ENCODE measurements at places on chromosomes 16 and 17.

DNA sequence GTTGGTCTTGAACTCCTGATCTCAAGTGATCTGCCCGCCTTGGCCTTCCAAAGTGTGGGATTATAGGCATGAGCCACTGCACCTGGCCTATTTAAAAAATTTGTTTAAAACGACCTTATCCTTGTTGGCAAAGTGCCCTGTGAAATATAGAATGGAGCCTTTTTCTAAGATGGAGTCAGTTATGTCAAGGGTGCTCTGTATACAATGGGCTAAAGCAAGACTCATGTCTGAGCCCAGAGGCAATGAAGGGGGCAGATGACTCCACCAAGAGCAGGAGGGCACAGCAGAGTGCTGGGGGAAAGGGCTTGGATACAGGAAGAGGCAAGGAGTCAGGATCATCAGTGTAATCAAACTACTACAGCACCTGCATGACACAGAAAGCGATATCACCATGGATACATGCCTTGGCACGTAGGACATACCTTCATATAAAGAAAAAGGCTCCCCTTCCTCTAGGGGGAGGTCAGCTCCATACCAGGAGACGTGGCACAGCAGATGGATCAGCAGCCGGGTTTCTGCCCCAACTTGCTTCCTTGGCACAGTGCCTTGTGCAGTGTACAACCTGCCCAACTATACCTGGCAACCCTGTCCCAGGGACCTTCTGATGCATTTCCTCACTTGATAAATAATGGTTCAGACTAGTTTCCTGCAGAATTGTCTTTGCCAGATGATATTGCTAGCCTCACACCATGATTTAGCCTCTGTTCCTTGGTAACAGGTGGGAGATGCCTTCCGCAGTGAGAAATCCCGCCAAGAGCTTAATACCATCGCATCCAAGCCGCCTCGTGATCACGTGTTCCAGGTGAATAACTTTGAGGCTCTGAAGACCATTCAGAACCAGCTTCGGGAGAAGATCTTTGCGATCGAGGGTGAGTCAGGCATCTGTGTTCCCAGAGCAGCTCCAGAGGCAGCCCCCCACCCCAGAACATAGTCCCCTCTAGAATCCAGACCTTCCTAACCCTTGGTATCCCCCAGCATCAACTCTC lies 15.3 kb downstream of the ITGAM start:
- no peak for DNase-seq

DNA sequence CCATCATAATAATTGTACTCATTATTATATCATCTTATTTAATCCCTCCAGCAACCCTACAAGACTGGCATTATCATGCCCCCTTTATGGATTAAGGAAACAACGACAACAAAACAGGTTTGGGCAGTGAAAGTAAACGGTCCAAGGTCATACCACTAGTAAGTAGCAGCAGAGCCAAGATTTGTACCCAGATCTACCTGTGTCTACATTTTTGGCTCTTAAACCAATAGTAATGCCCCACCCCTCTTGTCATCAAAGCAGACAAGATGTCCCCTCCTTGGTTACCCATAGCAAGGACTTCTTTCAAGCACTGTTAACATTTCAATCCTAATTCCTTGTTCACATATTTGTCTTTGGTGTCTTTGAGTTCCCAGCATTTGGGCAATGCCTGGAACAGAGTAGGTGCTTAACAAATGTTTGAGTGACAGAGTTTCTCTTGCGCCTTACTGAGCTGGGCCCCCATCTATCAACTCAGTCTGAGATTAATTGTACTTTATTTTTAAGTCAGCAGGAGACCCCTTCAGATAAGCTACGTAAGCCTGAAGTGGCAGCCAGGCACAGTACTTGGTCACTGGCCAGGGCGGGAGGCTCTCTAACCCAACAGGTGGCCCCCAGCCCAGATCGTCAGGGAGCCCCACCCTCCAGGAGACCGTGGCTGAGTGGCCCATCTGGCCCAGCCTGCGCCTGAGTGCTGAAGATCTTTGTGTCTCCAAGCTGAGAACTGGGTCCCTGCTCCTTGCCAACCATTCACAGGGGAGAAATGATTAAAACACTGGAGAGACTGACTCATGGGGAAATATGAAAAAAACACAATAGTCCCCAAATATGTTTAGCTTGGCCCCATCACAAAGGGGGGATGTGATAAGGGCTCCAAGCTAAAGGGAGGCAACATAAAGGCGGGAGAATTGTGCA lies 75.8 kb downstream of the AXIN2 start:
- no peak for DNase-seq

GRCh38 chr16:86034421-86034919 lies 135.5 kb downstream of the IRF8 start:
- DNase-seq = no peak

DNA sequence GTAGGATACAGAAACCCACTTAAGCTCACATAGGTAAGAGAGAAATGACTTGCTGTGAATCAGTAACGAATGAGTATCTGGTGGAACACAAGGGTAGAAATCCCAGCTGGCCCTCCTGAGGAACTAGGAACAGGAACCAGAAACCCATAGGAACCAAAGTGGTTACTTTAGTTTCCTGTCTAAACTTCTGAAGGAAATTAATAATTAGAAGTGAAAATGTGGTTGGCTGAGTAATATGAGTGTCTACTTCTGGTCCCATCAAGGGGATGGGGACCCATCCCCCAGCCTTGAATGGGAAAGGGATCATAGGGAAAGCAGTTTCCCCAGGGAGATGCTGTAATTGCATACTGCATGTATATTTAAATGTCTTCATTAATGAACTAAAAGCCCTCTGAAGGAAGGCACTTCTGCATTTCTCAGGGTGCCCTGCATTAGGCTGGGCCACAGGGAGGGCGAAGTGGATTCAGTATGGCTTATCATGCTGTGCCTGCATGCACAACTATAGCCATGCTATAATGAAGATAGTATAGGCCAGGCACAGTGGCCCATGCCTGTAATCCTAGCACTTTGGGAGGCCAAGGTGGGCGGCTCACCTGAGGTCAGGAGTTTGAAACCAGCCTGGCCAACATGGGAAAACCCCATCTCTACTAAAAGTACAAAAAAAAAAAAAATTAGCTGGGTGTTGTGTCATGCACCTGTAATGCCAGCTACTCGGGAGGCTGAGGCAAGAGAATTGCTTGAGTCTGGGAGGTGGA lies 45.6 kb downstream of the CYB5B start:
- DNase-seq = no peak

DNA sequence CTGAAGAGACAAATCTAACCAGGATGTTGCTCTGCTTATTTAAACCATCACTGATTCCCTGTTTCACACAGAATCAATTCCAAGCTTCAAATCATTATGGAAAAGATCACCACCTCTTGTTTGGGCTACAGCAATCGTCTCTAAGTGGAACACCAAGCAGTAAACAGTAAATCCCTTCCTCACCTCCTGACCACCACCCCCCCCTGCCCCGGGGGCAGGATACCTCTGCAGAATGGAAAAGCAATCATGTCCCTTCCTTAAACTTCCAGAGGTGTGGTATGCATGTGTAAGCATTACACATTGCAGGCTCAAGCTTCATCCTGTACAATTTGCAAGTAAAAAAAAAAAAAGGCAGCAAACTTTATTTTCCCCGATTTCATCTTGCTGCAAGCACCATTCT lies 373.8 kb downstream of the NPIPA8 start:
- no peak for DNase-seq

- DNase-seq = no peak
Measured at GRCh38 chr17:50881182-50881581, 15.0 kb upstream of the TOB1 start.

DNA sequence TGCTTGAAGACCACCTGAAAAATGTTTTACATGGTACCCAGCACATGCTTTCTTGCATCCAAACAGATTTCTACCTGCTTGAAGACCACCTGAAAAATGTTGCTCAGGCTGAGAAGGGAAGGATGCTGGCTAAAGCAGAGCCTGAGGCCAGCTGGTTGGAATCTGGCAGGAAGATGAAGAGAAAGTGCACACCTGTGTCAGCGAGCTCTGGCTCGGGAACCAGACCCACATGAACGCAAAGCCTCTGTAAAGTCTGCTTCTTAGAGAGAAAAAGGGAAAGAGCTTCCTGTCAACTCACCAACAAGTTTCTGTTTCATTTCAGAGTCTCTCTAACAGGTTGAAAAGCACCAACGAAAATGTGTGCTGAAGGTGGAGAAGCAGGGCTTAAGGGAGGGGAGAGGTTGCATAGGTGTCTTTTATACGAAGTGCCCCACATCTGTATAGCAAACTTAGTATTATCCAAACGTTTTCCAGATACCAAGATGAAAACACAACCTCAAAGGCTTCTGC lies 226.0 kb downstream of the TOX3 start:
- no peak for DNase-seq

DNA sequence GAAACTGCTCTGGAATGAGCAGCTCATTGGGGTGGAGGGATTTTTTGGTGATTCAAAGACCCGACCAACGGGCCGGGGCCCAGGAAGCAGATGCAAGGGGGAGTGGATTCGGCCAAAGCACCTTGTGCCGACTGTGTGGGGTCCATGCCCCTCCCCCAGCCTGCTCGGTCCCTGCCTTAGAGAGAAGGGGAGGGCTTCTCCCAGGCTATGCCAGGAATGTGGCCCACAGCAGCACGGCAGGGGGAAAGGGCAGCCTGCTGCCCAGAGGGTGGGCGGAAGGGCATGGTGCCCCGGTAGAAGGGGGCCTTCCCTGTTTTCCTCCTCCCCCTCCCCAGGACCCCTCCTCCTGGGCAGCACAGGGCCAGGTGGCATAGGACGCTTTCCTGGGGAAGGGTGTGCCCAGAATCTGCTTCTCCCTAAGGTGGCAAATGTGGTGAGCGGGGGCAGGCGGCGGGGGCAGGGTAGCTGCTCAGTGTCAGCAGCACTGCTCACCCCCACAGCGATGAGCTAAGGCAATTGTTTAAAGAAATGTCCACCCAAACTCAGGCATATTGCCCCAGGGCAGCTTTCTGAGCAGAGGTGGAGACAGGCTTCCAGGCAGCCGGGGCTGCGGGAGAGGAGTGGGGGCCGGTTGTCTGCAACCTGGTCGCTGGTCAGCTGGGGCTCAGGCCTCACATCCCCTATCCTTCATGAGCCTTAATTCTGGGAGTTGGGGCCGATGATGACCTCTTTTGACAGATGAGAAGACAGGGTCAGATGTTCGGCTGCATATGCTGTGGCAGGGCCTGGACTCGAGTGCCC lies 33.9 kb upstream of the MLKL start:
- no peak for DNase-seq

GRCh38 chr17:30112794-30113193 lies 3.8 kb upstream of the NSRP1 start:
- DNase-seq = no peak

- DNase-seq = no peak
Measured at GRCh38 chr17:77055453-77055852, 85.3 kb upstream of the SEC14L1 start.

DNA sequence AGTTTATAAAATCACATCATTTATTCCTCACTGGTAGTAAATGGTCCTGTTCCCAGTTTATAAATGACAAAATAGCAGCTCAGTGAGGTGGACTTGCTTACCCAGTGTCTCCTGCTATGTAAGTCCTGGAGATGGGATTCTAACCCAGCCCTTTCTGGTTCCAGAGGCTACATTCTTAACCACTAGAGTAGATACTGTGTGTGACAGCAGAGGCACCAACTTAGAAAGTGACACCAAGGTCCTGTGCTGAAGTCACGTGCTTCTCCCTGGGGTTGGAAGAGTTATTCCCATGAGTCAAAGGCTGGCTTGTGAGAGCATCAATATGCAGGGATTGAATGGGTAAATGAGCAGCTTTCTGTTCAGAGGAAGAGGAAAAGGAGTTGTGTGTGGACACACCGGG lies 167.3 kb upstream of the IRX3 start:
- DNase-seq = no peak

- no peak for DNase-seq
Measured at GRCh38 chr16:56246051-56246817, 54.9 kb downstream of the GNAO1 start.

GRCh38 chr16:4811773-4812172 lies 9.3 kb upstream of the ROGDI start:
- DNase-seq = no peak

DNA sequence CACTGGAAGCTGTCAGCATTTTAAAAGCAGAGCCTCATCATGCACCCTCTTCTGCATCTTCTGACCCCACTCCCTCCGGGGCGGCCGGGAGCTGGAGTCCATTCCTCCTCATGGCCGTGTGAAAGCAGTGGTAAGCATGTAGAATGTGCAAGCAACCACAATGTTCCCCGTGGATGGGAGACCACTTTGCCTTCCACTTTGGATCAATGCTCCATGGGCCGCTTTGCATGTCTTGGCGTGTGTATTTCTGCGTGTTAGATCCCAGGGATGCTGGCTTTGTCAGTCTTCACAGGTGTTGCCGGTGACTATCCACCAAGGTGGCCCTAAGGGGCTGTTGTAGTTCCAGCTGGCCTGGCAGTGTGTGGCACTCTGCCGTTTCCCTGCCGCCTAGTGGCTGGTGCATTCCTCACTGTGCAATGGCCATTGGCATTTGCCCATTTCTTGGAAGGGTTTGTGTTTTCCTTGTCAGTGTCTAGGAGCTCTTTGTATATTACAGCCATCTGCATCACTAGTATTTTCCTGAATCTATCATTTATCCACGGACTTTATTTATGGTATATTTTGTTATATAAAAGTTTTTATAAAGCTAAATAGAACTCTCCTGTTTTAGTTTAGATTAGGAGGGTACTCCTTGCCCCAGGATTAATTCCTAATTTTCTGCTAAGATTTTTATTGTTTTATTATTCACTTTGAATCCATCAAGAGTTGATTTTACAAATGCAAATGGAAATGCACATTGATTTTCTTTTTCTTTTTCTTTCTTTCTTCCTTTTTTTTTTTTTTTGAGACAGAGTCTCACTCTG lies 5.8 kb upstream of the ALDH3A1 start:
- peak; percentile 94 for DNase-seq

DNA sequence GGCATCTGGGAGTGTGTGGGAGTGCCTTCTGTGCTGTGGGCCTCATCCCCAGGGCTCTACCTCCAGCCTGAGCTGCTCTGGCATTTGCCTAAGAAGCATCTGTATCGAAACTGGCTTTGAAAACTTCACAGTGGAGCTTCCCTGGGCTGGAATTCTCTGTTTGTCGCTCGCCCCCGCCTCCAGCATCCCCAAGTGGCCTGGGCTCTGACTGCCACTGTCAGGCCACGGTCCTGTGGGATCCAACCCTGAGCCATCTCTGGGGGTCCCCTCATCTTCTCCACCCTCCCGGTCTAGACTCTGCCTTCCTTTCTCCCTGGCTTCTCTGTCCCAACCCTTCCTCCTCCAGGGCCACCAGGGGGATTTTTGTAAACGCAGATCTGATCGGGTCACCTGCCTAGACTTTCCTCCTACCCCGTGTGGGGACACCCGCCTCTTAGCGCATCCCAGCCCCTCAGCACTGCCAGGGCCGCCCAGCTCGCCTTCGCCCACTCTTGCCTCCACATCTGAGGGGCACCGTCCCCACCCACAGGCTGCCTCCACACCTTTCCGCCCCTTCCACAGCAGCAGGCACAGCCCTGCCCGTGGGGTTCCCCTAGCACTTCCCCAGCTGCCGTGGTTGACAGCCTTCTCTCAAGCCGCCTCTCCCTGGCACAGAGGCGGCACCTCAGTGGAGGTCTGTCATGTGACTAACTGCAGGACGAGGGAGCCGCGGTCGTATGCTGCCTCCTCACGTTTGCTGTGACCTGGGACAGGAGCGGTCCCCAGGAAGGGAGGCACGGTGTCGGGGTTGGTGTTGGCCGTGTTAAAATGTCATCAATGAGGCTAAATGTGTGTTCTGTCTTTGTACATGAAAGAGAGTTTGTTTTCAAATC lies 12.0 kb downstream of the TBC1D24 start:
- no peak for DNase-seq

GRCh38 chr17:50583641-50584040 lies 23.1 kb downstream of the CACNA1G start:
- DNase-seq = no peak

All from SHP77 treated with DMSO at 0.1 percent for 48 hours (cell line).